Substantia nigra (tissue), 51 donors: ENCODE measurements at places on chromosomes 11 and 22.

DNA sequence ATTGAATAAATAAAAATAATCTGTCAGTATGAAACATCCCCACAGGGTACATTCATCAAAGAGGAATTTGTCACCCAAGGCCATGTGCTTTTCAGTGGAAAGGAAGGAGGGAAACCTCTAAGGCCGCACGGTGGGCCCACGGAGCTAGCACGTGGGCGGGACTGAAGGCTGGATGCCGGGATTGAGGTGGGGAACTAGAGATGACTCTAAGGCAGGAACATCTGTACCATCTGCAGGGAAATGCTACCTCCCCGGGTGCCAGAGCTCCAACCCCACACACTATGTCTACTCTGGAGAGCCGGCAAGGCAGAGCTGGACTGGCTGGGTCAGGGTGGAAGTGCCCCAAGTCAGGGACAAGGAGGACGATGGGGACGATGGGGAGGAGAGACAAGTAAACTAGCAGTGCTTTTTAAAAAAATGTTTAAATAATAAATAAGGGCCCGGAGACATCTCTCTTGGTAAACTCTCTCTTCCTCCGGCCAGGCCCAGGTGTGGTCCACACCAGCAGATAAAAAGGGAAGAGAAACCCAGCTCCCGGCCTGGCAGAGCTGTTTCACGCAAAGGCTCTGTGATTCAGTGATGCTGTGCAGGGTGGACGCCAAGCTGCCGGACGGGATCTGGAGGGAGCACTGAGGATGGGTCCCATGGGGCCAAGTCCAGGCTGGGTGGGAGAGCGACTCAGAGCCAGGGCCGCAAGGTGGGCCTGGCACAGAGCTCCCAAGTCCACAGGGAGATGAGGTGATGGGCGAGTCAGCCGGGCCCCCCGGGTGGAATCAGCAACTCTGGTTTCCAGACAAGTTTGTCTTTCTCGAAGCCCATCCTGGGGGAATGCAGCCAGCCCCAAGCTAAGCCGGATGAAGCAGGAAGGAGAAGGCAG lies 5.8 kb downstream of the LIF start:
- no peak for DNase-seq

DNA sequence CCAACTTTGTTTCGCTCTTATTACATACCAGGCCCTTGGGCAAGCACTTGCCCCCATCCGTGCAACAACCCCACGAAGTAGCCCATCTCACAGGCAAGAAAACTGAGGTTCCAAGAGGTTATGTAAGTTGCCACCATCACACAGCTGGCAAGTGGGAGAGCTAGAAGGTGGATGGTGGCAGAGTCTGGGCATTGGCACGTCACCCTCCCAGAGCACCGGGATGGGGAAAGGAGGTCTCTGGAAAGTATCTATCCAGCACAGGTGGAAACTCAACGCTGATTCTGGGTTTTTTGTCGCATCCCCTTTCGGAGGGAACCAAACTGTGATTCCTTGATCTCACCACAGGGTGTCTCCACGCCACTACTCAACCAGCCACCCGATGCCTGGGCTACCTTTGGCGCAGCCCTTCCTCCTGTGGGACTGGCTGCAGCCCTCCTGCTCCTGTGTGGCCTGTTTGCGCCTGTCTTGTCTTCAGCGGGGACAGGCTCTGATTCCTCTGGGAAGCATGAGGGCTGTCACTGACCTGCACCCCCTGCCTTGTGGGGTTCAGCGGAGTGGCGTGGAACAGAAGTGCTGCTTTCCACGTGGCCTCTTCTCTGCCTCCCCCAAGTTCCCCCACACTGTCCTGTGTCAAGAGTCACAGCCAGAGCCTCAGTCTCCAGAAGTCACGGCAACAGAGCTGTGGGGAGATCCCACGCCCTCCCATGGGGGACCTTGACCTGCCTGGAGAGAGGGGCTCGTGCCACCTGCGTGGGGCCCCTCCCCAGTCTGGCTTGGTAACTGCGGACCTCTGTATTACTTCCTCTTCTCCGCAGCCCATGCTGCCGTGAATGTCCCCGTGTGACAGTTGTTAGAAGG lies 34.4 kb upstream of the TRIM29 start:
- DNase-seq = peak; percentile 42

DNA sequence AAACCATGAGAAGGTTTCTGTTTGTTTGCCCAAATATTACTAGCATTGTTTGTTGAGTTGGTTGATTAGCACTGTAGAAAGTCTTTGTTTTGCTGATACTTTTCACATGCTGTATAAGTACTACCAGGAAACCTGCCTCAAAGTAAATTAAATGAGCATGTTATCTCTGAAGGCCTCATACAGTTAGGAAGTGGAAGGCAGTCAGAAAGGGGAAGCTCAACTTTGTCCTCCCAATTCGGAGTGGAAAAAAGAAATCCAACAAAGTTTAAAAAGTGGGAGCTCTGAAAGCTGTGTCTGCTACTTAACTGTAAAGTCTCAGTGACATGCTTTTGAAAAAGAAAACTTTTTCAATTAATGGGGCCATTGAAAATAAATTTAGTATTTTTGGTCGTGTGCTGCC lies 188.3 kb upstream of the BLID start:
- DNase-seq = no peak

DNA sequence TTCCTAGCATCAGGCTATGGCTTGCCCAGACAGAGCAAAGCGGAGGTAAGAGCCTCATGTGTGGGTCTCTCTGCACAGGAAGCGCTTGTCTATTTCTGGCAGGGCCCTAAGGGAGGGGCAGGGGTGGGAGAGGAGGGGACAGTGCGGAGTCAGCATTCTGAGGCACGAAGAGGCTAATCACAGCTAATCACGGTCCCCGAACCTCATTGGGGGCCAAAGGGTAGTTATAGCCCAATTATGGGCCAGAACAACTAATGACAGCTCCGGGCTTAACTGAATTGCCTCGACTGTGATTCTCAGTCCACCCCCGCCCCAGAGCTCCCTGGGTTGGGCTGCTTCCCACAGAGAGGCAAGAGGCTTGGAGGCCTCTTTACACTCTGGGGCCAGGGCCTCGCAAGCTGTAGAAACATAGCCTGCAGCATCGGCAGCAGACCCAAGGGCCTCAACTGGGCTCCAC lies 72.7 kb upstream of the PRDM11 start:
- no peak for DNase-seq

- DNase-seq = no peak
These were observed 1.4 kb upstream of the KREMEN1 start for GRCh38 chr22:29071261-29072045.

DNA sequence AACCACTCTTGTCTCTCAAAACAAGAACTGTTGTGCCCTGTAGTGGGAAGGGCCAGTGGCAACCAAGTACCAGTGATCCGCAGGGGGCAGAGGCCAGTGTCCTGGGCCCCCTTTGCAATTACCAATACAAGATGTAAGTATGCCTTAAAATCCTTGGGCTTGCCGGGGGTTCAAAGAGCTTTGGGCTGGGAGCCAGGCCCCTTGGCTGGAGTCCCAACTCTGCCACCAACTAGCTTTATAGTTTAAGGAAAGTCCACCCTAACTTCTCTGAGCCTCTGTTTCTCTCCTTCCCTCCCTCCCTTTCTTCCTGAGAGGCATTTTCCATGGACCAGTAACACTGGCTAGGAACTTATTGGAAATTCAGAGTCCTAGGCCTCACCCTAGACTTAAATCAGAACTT lies 15.5 kb downstream of the CLMP start:
- no peak for DNase-seq

DNA sequence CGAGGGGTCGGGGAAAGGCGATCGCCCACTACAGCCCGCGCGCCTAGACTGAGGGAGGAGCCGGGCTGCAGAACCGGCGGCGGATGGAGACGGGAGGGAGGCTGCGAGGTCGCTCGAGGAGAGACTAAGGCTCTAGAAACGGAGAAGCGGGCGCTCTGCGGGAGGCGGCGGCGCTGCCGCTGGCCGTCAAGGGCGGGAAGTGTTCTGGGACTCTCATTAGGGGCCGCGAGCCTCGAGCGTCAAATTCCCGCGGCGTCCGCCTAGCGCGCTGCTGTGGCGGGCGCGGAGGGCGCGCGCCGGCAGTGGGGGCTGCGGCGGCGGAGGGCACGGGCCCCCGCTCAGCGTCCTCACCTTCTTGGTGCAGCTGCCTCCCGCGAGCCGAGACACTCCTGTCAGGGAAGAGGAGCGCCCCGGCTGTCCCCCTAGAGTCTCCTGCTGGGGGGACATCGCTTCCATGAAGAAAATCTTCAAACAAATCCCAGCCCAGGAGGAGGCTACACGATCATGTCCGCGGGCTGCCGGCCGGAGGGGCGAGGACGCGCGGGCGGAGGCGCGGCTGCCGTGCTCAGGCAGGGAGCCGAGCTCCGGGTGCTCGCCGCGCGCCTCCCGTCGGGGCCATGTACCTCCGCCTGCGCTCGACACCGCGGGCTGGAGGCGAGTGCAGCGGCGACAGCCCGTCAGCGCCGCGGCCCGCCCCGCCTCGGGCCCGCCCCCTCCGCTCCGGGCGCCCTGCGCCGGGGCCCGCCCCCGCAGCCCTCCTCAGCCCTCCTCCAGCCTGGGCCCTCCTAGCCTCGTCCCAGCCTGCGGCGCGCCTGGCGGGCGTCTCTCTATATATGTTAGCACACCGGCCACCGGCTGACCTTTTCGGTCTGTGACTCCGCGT lies at the start of gene ARHGAP20:
Gene ARHGAP20 (minus strand): TSS at position 662 of the 883 bp plus-strand sequence. CDS start 206 bp downstream, at position 456.
- DNase-seq = peak; percentile 70

DNA sequence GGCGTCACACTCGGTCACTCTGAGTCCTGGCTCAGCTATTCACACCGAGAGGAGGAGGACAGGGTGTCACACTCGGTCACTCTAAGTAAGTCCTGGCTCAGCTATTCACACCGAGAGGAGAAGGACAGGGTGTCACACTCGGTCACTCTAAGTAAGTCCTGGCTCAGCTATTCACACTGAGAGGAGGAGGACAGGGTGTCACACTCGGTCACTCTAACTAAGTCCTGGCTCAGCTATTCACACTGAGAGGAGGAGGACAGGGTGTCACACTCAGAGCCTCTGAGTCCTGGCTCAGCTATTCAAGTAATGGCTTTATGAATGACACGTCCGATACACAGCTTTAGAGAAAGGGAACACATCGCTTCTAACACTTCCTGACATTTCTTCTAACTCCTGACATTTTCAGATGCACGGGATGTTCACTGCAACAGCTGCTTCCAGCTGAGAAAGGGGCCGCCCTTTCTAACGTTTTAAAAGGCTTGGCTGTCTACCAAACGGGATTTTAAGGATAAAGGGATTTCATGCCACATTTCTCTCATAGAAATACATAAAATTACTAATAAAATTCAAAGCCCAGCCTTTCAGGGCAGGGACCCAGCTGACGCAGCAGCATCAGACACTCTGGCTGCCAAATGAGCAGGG lies 28.1 kb downstream of the DRD4 start:
- no peak for DNase-seq

- no peak for DNase-seq
These were observed 51.3 kb upstream of the SESN3 start for GRCh38 chr11:95282291-95282751.

- peak; percentile 61 for DNase-seq
These were observed at the start of gene GSTP1 for GRCh38 chr11:67583247-67584204. Gene GSTP1, plus strand, starts transcription at chr11:67583812. Its CDS starts 32 bp downstream, at chr11:67583844.
